GM12878 (cell line): ENCODE measurements at places on chromosomes 4 and X.

DNA sequence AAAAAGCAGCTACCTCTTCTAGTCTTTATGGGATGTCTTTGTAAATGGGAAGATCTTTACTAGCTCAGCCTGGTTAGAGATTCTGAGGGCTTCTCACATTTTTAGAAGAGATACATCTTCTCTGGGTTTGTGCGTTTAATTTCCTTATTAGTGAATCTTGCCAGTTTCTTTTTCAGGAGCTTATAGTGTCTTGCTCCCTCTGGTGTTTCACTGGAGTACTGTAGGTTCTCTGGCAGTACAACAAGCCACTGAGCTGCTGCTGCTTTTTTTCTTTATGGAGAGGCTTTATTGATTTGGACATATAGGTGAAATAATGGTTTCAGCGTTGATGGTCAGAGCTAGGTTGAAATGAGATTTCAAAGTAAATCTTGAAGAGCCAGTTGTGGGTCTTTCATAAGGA lies 82.9 kb downstream of the LAS1L start:
- DNase-seq: no peak

DNA sequence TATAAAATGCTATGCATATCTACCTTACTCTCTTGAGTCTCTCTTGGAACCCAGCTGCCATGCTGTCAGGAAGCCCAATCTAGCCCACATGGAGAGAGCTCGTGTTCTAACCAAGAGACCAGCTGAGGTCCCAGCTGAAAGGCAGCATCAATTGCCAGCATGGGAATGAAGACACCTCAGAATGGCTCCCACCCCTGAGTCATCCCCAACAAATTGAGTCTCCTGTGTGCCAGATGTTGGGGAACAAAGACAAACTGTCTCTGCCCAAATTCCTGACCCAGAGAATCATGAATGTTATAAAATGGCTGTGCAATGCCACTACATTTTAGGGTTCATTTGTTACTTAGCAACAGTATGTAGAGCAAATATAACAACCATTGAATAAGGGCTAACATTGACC lies 105.2 kb upstream of the STX18 start:
- DNase-seq: no peak

GRCh38 chr4:38609614-38610013 lies 54.4 kb upstream of the KLF3 start:
- no peak for DNase-seq

DNA sequence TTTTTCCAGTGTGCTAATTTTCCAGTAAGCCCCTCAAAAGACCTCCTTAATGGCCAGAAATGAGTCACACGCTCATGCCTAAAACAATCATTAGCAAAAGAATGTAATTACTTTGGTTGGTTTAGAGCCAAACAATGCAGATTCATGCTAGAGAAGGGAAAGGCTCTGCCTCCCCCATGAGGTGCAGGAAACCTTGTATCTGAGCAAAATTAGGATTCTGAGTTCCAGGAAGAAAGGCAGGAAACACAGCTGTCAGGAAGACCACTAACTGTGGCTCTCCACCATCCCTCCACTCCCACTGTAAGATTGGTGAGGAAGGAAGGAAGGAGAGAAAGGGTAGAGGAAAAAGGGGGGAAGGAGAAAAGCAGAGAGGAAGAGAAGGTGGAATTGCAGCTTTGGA lies 104.9 kb upstream of the DHX15 start:
- no peak for DNase-seq

DNA sequence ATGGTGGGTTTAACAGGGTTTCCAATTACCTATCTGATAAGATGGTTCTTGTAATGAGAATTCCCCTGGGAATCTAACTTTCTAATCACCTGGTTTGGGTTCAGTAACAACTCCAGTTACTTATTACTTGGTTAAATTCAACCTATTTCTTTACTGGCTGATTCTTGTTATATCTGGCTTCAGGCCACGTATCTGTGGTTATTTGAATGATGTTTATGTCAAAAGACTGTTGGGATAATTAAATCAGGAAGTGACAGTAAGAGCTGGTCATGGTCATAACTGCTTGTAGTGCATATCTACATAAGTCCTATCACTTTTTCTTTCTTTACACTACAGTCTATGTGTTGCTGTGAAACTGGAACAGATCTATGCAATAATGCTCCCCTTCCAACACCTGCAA lies 108.1 kb downstream of the MID1 start:
- DNase-seq: no peak

- peak; percentile 23 for DNase-seq
Observed at GRCh38 chr4:75037252-75037651, 104.3 kb downstream of the PARM1 start.

DNA sequence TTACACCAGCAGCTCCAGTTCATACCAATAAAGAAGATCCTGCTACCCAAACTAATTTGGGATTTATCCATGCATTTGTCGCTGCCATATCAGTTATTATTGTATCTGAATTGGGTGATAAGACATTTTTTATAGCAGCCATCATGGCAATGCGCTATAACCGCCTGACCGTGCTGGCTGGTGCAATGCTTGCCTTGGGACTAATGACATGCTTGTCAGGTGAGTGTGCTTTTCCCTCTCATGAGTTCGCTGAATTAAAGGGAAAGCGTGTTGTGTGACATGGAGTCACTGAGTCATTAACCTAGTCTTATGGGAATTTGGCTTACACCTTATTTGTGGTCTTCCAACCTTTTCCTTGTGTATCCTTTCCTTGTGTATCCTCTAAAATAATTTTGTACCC lies 15.9 kb downstream of the TMEM165 start:
- DNase-seq: no peak

DNA sequence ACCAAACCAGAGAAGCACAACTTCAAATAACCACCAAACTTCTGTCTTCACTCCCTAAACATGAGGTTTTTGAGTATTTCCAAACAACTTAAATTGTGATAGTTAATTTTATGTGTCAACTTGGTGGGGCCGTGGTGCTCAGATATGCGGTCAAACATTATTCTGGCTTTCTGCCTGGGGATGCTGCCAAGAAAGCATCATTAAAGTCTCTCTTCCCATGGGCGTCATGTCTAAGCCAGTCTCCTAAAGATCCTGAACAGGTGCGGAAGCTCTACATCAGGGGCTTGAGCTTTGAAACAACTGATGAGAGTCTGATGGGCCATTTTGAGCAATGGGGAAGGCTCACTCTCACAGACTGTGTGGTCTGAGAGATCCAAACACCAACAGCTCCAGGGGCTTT lies 24.1 kb upstream of the SOD3 start:
- no peak for DNase-seq

- no peak for DNase-seq
Observed at GRCh38 chr4:76074468-76074867, at the start of gene ART3. Gene ART3, plus strand, starts transcription at chr4:76074709. Its CDS starts 1,181 bp downstream, at chr4:76075890.
